Liver (tissue), 10 donors: ENCODE measurements at places on chromosomes 1 and 21. TPM values are rescaled to one million over a fixed set of nuclear protein-coding genes. Genes with fewer than 3 reads are reported as not detected.

CCT3 gene
- 135 TPM for total RNA-seq

KCNJ9 gene
- not detected for total RNA-seq

FOXO6 gene
- 0.08 TPM for total RNA-seq

FCGR3B gene
- total RNA-seq, result 6.0 TPM

F5 gene
- total RNA-seq, result 155 TPM

LRRC71 gene
- total RNA-seq, result not detected

NPPB gene
- not detected for total RNA-seq

OR2T11 gene
- total RNA-seq, result not detected

DNA sequence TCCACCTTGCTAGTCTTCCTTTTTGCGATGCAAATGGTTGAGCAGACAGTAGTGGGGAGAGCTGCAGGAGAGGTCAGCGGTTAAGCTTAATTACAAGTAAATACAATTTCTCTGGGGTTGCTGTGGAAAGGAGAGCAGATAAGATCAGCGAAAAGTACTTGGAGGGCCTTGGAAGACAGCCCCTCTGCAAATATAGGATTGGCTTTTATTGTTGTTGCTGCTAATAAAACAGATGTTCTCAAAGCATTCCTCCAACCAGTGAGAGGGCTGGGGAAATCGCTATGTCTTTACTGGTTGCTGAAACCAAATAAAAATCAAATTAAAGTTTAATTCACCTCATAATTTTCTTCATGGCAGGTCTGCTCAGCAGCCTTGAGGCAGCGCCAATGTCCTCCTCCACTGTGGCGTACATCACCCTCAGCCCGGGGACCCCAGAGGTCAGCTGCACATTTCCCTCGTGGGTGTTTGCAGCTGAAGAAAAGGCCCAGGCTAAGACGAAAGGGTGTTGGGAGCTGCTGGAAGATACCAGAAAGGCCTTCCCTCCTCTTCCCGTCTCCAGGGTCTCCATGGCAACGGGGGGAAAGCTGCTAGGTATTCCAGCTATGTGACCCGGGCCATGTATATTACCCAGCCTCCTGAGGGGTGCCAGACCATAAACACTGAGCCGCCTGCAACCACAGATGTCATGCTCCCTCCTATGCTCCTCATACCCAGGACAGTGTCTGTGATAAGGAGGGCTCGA is 54.6 kb upstream of the POU2F1 start:
- no peak for DNase-seq

DNA sequence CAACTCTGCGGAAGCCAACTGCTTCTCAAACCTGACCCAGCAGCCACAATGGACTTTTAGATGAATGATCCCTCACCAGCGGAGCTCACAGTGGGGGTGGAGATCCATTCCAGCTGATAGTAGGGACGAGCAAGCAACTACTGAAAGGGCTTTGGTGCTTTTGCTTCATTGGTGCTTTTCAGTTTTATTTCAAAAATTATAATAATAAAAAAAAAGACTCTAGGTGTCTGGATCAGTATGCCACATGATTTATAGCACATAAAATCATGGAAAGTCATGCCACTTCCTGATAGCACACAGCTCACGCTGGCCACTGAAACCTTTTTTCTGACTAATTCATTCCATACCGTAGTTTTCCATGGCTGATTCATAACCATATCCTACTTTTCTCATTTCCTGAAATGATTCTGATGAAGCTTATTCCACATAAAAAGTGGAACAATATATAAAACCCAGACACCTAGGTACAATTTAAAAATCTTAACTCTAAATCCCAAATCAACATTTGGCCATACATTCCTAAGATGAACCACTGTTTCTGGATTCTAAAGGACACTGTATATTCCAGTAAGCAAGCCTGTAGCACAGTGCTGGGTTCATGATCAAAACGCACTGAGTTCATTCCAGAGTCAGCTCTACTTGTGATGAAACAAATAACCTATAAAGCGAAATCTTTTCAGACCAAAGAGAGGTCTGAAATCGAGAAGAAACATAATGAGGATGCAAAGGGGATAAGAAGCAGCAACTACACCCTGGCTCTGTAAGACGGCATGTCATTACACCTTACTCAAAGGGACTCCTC is 41.3 kb upstream of the KCNE1 start:
- DNase-seq, result no peak

- DNase-seq, result no peak
Measured at GRCh38 chr1:8698937-8699447, 118.4 kb downstream of the RERE start.

DNA sequence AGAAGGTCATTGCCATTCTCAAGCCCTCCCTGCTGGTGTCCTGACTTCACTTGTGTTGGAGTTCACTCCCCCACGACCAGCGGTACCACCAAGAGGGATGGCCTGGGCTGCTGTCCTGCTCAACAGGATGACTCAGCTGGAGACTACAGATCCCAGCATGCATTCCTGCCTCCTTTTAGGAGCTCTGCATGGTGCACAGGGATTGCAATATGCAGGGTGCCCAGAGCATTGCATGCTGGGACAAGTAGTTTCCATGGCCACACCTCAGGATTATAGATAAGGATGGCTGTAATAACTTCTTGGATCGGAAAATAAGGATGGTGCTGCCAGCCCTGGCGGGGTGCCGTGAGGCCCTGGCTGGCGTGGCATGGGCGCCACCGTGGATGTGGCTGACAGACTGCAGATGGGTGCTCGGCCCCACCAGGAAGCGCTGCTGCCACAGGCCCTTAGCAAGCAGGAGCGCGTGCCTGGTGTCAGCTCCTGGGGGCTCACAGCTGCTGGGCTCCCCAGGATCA is 150.0 kb downstream of the CASZ1 start:
- no peak for DNase-seq

- no peak for DNase-seq
Measured at GRCh38 chr1:22485431-22485830, 33.8 kb downstream of the ZBTB40 start.

GRCh38 chr1:232226197-232226712 is 403.7 kb downstream of the SIPA1L2 start:
- no peak for DNase-seq

GRCh38 chr1:159756397-159756796 is 24.4 kb upstream of the DUSP23 start:
- DNase-seq, result no peak

DNA sequence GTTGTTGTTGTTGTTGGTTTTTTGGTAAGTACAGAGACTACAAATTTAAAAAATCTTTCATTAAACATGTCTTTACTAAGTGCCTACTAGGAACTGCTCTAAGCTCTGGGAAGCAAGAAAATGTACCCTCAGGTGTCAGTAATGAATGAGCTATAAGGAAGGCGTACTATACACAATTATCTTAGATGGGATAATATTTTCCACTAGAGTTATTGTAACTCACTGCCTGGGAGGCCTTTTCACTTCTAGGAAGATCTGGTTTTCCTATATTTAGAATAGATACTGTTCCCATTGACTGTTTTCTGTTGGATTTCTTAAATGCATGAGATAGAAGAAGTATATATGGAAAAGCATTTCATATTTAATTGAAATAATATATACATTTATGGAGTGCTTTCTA is 19.6 kb downstream of the CLIC4 start:
- no peak for DNase-seq
